ENCODE measurements at places on chromosomes 7 and 10. TPM values are rescaled to one million over a fixed set of nuclear protein-coding genes. Genes with fewer than 3 reads are reported as not detected.

DNA sequence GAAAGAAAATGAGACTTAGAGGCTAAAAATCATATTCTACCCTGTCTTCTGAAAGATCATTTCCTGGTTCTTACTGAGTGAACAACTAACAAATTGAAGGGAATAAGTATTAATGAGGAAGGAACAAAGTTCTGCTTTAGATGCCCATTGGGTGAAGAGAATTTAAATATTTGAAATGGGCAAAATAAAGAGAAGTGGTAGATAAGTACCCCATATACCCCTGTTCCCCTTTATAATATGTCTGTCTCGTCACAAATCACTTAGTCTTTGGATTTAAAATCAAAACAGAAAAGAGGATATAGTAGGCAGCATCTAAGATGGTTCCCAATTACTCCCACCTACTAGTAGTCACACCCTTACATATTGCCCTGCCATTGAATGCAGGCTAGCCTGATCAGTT lies 13.2 kb downstream of the TES start:
- DNase-seq: no peak

DNA sequence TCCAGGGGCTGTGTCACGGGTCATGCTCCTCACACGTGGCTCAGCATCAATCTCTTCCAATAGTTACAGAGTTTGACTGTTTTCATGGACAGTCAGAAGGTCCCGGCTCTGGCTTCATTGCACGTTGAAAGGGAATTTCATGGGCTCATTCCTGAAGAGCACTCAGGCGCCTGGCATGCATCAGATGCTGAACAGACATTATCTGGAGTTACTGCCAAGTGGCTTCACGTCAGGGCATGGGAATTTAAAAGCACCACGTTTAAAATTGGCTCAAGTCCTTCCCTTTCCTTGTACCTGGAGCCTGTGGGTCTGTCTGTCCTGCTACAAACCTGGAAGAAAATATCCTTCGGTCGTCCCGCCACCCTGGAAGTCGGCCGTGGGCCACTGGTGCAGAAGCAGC lies 50.4 kb downstream of the CFAP46 start:
- DNase-seq: peak; percentile 42

GRCh38 chr10:76881477-76882220 lies 756.0 kb downstream of the KCNMA1 start:
- no peak for DNase-seq

The CALML3 gene
- total RNA-seq: not detected

DNA sequence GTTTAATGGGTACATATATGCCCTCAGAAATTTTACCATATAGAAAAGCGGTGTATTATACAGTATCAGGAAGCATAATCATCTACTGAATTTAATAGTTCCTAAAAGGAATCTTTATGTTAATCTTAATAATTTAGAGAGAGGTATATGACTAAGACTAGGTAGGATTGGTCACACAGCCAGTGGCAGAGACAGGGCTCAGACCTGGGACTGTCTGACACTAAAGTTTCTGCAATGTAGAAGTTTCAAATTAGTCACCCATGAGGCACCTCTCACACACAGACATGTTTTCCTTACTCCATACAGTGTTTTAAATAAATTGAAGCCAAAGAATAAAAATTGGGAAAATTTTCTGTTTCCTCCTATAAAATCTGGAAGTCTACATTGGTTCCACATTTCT lies 72.8 kb upstream of the ADRA2A start:
- no peak for DNase-seq

DNA sequence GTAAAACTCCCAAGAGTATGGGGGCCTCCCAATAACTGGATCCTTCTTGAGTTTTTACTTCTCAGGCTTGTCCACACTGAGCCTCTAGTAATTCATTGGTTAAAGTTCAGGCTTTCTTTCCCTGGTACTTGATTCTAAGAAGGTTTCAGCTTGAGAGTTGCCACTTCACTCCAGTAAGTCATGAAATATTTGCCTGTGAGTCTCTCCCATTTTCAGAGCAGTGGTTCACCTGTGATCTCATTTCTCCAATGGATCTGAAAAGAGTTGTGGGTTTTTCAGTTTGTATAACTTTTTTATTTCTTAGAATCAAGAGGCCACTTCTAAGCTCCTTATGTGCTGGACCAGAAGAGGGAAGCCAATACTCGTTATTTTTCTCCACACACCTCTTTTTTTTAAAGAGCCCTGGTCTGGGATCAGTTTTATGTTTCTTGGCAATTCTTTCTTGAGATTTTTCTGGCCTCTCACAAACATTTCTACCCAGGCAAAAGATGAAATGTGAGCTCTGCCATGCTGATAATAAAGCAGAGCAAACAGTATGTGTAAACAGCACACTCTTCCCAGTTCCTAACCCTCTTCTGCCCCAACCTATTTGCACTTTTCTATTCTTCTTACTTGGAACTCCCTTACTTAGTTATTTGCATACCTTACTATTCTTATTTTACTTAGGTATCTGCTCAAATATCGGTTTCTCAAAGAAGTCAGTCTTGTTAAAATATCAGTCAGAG lies 983.4 kb downstream of the CCSER2 start:
- DNase-seq: no peak

The SPDYE16 gene
- not detected for total RNA-seq

The STAG3 gene
- total RNA-seq: 3.8 TPM

DNA sequence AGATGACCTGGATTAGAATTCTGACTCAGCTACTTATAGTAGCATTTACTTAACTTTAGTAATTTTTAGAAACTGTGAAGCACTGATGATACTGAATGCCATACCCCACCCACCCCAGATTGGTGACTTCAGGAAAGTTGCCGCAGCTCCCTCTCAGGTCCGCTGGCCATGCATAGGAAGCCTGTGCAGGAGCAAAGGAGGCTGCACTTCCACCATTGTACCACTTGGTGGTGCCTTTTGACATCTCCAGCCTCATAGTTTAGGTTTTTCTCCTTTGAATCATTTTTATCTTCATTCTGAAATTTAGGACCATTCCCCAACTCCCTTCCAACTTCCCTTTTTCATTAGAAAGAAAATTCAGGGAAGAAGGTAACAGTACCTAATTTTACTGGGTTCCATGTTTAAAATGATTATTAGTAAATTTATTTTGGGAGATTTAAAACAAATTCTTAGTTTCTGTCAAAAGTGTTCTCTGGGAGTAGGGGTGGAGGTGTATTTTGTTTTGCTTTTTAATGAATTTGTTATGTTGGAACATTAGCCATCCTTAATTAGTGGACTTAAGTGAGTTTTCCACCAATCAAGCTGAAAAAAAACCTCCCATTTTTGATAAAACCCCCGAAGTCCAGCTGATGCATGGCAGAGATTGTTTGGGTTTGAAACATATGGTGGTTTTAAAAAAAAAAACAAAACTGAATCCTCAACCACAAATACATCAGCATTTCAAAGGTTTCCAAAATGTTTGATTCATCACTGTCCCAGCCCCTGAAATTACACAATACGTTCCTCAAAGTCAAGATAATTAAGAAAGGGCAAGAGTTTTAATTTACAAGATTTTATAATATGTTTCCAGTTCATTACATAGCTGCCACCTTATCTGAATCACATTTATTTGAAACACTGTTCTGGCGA lies 109.6 kb downstream of the WNT2 start:
- peak; percentile 70 for DNase-seq

GRCh38 chr7:31368620-31369019 lies 28.1 kb upstream of the NEUROD6 start:
- DNase-seq: no peak

The ZNF655 gene
- total RNA-seq: 37.8 TPM

The MRLN gene
- not detected for total RNA-seq

The ZDHHC4 gene
- total RNA-seq: 50.2 TPM

The HTR5A gene
- not detected for total RNA-seq

GRCh38 chr7:155281398-155281969 lies 16.2 kb upstream of the INSIG1 start:
- DNase-seq: no peak

DNA sequence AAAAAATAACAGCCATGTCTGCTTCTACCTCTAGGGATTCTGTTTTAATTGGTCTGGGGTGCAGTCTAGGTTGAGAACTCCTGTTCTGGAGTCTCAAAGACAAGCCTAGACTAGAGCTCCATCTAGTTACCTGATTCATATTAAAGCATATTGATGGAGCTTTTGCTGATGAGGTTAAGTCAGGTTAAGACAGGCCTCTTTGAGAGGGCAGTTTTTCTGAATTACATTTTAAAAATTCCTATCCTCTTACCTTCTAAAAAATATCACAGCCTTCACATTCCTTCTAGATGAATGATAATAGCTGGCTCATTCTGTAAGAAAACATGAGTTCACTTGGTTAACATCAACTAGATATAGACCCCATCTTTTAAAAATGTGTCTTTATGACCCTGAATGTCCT lies 28.9 kb downstream of the MGAM start:
- DNase-seq: no peak

- no peak for DNase-seq
Measured at GRCh38 chr10:22839639-22840038, 88.2 kb upstream of the ARMC3 start.

The ITIH5 gene
- 7.6 TPM for total RNA-seq

The LRRD1 gene
- not detected for total RNA-seq

DNA sequence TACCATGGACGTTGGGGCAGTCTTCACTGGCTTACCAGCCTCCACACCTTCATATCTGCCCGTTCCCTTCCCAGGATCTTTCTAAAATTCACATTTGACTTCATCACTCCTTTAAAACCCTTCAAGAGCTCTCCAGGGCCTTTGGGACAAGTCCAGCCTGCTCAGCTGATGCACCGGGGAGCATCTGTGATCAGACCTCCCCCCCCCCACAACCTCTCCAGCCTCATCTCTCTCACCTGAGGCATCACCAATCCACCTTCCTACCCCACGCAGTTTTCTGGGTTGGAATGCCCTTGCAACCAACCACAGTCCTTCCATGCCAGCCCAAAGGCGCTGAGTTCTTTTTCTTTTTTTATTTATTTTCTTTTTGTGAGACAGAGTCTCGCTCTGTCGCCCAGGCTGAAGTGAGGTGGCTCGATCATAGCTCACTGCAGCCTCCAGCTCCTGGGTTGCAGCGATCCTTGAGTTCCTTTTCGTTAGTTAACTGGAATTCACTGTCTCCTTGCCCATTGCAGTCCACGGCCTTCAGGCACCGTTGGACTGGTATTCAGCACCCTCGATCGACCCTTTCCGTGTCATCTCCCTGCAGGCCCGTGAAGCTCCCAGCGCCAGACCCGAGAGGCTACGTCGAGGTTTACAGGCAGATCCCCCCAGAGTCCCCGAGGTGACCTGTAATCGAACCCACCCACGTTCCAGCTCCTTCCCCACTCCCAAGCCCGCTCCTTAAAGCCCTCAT lies 654 bp downstream of the ALKBH4 start:
- DNase-seq: no peak

- no peak for DNase-seq
Measured at GRCh38 chr7:50266635-50267386, 37.7 kb upstream of the IKZF1 start.

Measured in H1 (cell line).